Right lobe of liver (tissue), 6 donors: ENCODE measurements at places on chromosomes 2 and 18. TPM values are rescaled to one million over a fixed set of nuclear protein-coding genes. Genes with fewer than 3 reads are reported as not detected.

Gene ZNF638
- 60.7 TPM for total RNA-seq

Gene POTEI
- not detected for total RNA-seq

Gene SFTPB
- not detected for total RNA-seq

Gene TMEM17
- total RNA-seq: 0.88 TPM

Gene SERTAD2
- 5.3 TPM for total RNA-seq

Gene ACAA2
- 401 TPM for total RNA-seq

Gene TUBA4A
- 27.9 TPM for total RNA-seq

- DNase-seq: no peak
- no peak overlapping the region for H3K4me3 ChIP-seq
- H3K27ac ChIP-seq: no peak overlapping the region
- no peaks in the 10 kb centered on the region for H3K27me3 ChIP-seq
- no peaks in the 10 kb centered on the region for H3K36me3 ChIP-seq
- H3K4me1 ChIP-seq: peaks cover 13% of the 10 kb centered on the region
Observed at GRCh38 chr2:239262484-239263230, 138.2 kb downstream of the HDAC4 start.

DNA sequence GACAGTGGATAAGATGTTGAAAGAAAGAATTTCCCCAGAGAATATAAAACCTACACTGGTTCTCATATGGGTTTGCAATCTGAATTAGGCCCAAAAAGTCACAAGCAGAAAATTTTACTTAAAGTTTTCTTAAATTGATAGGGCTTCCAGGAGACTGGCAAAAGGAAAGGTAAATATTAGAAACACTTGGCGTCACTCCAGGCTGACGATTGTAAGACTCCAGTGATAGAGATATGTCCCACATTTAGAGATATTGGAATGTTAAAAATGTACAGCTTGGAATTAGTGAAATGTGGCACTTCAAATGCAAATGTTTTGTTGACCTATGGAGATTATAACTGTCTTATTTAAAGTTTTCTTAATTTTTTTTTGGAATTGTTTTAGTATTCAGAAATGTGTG lies 14.0 kb downstream of the YIPF4 start:
- H3K27me3 ChIP-seq: no peaks in the 10 kb centered on the region
- no peak overlapping the region for H3K4me3 ChIP-seq
- DNase-seq: no peak
- peaks cover 9% of the 10 kb centered on the region for H3K36me3 ChIP-seq
- H3K27ac ChIP-seq: no peak overlapping the region

- no peaks in the 10 kb centered on the region for H3K36me3 ChIP-seq
- no peak for DNase-seq
- no peaks in the 10 kb centered on the region for H3K27me3 ChIP-seq
- no peak overlapping the region for H3K27ac ChIP-seq
Observed at GRCh38 chr2:47265158-47265557, 110.0 kb upstream of the STPG4 start.

GRCh38 chr18:3179430-3180089 lies 40.2 kb downstream of the MYOM1 start:
- no peak overlapping the region for H3K27ac ChIP-seq
- H3K27me3 ChIP-seq: no peaks in the 10 kb centered on the region
- no peak for DNase-seq
- no peak overlapping the region for H3K4me3 ChIP-seq

- H3K27me3 ChIP-seq: no peaks in the 10 kb centered on the region
- no peaks in the 10 kb centered on the region for H3K36me3 ChIP-seq
- no peak overlapping the region for H3K4me3 ChIP-seq
- no peak overlapping the region for H3K27ac ChIP-seq
Observed at GRCh38 chr2:71832844-71833243, 314.8 kb downstream of the CYP26B1 start.

- H3K36me3 ChIP-seq: no peaks in the 10 kb centered on the region
- no peaks in the 10 kb centered on the region for H3K27me3 ChIP-seq
- no peak overlapping the region for H3K4me3 ChIP-seq
- no peaks in the 10 kb centered on the region for H3K4me1 ChIP-seq
- H3K27ac ChIP-seq: no peak overlapping the region
Observed at GRCh38 chr2:169980001-169980400, 152.7 kb downstream of the UBR3 start.

GRCh38 chr2:12429779-12430406 lies 286.8 kb upstream of the TRIB2 start:
- H3K27me3 ChIP-seq: no peaks in the 10 kb centered on the region
- no peak overlapping the region for H3K4me3 ChIP-seq
- no peak overlapping the region for H3K27ac ChIP-seq
- no peaks in the 10 kb centered on the region for H3K4me1 ChIP-seq
- DNase-seq: no peak
- H3K36me3 ChIP-seq: no peaks in the 10 kb centered on the region

DNA sequence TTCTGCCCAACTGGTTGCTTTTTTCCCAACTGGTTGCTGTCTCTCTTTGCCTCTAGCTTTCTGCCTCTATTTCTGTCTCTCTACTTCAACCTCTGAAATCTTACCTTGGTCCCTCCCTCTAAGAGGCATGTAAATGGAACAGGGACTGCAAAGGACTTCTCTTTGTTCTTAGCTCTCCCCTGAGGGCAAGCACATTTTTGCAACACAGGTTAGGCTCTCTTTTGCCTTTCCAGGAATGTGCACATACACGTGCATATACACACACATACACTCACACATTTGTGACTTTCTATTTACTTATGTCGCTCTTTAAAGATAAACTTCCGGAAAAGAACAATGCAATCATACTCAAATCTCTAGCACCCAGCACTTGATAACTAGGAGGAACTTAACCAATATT lies 262.6 kb upstream of the DDX18 start:
- no peaks in the 10 kb centered on the region for H3K36me3 ChIP-seq
- H3K27ac ChIP-seq: no peak overlapping the region
- H3K4me3 ChIP-seq: no peak overlapping the region
- DNase-seq: no peak

DNA sequence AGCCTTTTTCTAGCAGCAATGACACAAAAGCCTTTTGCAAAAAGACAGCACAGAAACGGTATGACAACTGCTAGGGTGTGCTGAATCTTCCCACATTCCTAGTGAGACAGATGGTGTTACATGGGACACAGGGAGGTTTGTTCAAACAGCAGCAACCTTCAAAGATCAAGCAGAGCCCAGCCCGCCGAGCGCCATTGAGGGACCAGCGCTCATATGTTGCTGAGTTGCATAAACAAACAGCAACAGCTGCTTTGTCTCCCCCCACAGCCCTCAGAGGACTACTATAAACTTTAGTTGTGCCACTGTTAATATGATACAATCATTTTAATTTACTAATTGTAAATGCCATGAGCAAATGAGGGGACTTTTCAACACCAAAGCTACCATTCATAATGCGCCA lies 117.7 kb downstream of the ZEB2 start:
- H3K27ac ChIP-seq: no peak overlapping the region
- no peak for DNase-seq
- H3K27me3 ChIP-seq: no peaks in the 10 kb centered on the region
